Foreskin fibroblast (primary cell): ENCODE measurements at places on chromosomes 5 and 9.

- DNase-seq: no peak
Measured at GRCh38 chr5:146890731-146891440, 12.3 kb upstream of the PPP2R2B start.

- DNase-seq: no peak
Measured at GRCh38 chr9:97633859-97634490, 354 bp downstream of the NCBP1 start.

GRCh38 chr5:74143721-74144330, 496.7 kb downstream of the ENC1 start:
- DNase-seq: no peak

DNA sequence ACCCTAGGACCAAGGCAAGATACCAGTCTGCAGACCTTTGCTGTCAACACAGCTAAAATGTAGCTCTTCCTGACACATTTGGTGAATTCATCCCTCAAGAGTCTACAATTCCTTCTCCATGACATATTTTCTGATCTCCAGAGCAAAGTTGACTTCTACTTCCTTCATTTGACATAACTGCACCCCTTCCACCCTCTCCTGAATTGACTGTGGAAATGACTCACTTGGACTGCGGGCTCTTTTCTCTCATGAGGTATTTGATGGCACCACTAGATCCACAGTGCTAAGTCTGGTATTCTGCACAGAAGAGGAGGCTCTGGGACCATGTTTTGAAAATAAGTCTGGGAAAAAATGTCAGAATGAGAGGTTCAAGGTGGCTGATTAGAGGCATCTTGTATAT, 338.4 kb upstream of the TRPC7 start:
- no peak for DNase-seq

DNA sequence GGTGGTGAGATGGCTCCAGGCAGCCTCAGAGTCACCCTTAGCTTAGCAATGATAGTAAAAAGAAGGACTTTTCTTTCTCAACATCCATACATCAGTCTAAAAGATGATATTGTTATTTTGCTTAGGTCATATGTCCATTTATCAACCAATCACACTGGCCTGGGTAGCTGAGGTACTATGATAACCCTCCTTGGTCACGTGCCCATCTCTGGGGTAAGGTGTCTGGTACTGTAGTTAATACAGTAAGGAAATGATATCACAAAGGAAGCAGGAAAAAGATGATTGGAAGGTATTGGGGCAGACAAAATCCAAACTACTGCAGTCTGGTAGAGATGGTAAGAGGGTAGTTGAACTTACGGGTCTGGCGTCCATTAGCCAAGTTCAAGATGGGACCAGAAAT, 5.1 kb upstream of the SMAD5 start:
- DNase-seq: no peak

DNA sequence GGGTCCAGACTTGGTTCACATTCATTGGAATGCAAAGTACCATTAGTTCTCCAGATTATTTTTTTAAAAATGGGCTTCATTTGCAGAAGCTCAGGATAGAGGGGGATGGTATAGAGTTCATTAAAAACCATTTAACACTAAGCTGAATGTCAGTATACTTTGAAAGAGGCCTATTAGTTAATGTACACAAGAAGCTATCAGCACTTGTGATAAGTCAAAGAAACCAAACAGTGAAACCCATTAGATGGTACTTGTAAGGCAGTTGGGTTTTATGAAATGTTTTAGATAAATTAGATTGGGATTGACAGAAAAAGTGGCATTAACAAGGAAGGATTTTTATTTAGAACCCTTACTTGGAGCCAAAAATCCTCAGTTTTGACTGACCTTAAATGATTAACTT, 229.2 kb upstream of the MPDZ start:
- DNase-seq: no peak

- DNase-seq: no peak
Measured at GRCh38 chr5:105619725-105620124, 2051.0 kb downstream of the EFNA5 start.

DNA sequence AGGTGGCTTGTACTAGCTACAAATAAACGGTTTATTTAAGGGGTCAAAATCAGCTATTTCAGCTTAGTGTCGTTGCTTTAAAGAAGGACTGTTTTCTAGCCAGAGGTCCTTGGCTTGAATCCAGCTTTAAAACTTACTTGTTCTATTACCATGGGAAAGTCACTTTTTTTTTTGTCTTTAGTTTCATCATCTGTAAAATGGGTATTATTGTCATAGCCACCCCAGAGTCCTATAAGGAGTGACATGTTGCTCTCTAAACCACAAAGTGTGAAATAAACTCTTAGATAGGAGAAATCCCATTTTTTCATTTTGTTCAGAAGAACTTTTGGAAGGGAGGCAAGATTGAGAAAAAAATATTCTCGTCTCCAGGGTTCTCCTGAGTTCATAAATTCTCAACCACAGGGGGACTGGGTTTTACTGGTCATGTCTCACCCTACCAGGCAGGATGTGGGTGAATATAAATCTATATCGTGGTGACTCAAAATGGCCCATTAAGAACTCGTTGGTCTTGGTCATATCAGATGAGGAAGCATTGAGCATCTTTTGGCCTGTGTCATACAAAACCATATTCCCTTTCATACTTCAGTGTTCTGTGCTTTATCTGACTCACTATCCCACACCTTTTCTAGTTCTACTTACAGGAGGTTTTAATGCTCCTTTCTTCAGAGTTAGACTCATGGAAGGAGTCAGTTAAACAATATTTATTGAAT, 202.7 kb upstream of the NR3C1 start:
- DNase-seq: no peak

DNA sequence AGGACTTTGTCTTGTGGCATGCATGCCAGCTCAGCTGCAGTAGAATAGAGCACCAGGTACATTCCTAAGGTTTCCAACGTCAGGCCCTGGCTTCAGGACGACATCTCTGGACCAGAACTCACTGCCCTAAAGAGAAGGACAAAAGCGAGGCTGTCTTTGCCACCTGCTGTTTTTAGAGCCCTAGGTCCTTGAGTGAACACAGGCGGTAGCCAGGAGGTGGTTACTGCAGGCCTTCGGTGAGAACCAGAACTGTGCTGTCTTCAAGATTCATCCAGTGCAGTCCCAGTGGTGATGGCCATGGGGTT, 288.9 kb upstream of the CDH18 start:
- DNase-seq: no peak

DNA sequence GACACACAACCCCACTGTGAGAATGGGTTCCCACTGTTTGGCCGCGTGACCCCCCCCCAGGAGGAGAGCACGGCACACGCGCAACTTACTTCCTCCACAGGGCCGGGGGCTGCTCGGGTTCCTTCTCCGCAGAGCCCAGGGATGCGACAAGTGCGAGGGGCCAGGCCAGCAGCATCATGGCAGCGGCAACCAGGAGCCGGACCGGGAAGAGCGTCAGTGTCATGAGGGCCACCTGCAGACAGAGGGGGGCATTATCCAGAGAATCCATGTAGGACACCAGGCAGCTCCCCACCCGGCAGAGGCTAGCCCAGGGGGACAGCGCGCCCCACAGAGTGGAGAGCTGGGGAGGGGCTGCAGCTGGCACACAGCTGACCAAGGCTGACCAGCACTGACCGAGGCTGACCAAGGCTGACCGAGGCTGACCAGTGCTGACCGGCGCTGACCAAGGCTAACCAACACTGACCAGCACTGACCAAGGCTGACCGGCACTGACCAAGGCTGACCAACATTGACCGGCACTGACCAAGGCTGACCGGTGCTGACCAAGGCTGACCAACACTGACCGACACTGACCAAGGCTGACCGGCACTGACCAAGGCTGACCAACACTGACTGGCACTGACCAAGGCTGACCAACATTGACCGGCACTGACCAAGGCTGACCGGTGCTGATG, 22.3 kb downstream of the LPCAT1 start:
- DNase-seq: no peak

DNA sequence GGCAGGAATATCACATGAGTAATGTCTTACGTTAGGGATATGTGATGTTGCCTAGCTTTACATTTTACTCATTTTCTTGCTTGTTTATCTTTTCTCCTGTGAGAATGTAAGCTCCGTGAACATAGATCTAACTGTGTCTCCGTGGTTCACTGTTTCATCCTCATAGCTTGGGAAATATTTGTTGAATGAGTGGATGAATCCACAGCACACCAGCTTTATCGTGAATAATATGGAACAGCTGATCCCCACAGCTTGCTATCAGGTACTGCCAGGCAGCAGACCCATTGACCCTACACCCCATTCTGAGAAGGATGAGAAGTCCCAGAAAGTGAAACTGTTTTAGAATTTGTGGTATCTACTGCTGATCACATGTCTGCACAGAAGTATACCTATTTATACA, 106.8 kb upstream of the FBN2 start:
- peak; percentile 81 for DNase-seq

DNA sequence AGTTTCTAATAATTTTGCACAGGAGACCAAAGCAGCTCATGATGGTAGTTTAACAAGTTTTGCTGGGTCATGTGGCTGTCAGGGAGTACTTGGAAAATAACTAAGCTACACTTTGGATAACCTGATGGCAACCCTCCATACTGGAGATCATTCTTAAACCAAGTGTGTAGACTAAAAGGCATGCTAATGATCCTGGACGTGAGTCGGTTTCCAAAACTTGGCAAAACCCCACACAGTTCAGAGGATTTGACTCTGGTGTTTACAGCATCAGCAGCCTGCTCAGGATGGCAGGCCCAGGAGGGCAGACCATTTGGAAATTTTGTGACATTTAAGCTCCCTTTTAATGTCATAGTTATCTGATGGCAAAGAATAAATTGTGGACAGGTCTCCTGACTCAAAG, 196.5 kb upstream of the EFNA5 start:
- no peak for DNase-seq

- no peak for DNase-seq
Measured at GRCh38 chr5:132435447-132435846, 55.1 kb downstream of the IRF1 start.

- DNase-seq: no peak
Measured at GRCh38 chr9:90873422-90873821, 71.8 kb downstream of the SYK start.

GRCh38 chr5:35853631-35854030, 3.1 kb upstream of the IL7R start:
- no peak for DNase-seq

GRCh38 chr5:1209896-1210776, 8.7 kb downstream of the SLC6A19 start:
- DNase-seq: no peak

- DNase-seq: no peak
Measured at GRCh38 chr5:21806271-21806670, 1046.9 kb downstream of the CDH12 start.

- DNase-seq: peak; percentile 73
Measured at GRCh38 chr9:120755810-120756434, 37.3 kb downstream of the FBXW2 start.

DNA sequence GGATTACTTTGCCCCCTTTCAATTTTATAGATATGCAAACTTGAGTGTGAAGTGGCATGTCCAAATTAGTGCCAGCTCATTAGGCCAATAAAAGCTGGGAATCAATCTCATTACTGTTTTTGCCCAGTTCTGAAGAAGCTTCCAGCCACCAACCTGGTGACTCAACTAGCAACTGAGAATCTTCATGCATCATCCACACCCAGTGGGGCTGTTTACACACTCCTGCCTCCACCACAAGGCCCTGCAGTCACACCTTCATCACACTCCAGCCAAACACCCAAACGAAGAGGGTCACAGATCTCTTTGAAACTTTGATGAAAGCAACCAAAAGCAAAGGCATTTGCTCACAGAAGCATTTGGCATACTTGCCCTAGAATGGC, 41.3 kb upstream of the S1PR3 start:
- DNase-seq: peak; percentile 18

DNA sequence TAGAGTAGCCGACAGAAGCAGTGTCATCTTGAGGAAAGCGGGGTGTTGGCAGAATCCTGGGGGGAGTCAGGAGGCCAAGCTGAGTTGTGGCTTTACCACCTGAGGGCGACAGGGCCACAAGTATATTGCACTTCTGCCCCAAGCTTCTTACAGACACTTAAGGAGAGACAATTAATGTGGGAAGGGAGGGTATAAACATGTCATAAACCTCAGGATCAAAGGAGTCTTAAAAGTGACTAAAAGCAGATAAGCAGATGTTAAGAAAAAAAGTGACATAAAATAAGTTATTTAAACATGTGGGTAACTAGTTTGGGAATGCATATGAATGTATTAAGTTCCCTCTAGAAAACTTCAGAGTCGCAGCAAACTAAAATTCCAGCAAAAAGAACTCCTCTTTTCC, 63.9 kb downstream of the ERAP1 start:
- no peak for DNase-seq

- no peak for DNase-seq
Measured at GRCh38 chr5:152987131-152987530, 503.3 kb upstream of the GRIA1 start.

DNA sequence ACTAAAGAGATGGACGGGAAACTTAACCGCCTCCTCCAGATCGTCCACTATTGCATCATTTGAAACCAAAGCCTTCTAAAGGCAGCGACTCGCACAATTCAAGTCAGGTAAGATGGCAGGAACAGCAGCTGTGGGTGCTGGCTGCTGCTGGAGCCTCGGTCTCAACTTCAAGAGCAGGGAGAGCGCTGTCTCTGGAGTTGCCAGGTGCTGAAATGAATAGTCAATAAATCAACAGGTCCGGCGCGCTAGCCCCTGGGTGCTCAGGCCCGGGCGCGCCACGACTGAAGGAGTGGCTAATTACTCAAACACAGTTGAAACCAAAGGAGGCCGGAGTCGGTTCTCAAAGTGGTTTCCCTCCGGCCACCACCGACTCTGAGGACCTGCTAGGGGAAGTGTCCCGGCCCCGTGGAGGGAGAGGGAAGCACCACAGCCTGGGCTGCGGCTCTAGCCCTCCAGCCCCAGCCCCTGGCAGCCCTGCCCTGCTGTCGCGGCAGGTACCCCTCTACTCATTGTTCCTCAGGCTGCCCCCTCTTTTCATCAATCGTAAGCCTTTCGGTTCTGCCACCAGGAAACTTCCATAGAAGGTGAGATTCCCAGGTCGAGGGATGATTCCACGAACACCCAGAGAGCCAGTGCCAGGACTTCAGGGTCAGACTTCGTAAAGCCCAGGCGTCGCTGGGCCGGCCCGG, 804 bp downstream of the TTC39B start:
- DNase-seq: peak; percentile 73
